ENCODE measurements at places on chromosomes 6 and 20. TPM values are rescaled to one million over a fixed set of nuclear protein-coding genes. Genes with fewer than 3 reads are reported as not detected.

Gene DAAM2
- 0.22 TPM for total RNA-seq

Gene MTRF1L
- 16.5 TPM for total RNA-seq

Gene VARS2
- total RNA-seq = 18.8 TPM

Gene SLC24A3
- 0.11 TPM for total RNA-seq

Gene MEI4
- total RNA-seq = not detected

Measured in placental epithelial cell (primary cell).